WERI-Rb-1 (cell line): ENCODE measurements at places on chromosomes 7 and 10.

- DNase-seq: no peak
Measured at GRCh38 chr10:119541459-119542356, 811 bp downstream of the RGS10 start.

DNA sequence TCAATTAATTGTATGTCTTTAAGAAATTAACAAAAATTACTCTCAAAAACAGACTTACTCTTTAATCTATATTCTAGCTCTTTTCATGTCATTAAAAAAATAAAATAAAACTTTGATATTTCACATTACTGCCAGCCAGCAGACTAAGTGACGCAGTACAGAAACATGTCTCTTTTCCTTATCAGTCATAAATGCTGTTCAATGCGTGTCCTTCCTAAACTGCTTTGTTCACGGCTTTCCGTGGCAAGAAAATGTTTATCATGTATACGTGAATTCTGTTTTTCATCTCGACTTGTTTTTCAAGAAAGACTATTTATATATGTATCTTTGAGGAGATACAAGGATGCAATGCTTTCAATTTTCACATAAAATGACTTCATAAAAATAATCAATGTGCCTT, 182.4 kb downstream of the DOCK4 start:
- DNase-seq: no peak

DNA sequence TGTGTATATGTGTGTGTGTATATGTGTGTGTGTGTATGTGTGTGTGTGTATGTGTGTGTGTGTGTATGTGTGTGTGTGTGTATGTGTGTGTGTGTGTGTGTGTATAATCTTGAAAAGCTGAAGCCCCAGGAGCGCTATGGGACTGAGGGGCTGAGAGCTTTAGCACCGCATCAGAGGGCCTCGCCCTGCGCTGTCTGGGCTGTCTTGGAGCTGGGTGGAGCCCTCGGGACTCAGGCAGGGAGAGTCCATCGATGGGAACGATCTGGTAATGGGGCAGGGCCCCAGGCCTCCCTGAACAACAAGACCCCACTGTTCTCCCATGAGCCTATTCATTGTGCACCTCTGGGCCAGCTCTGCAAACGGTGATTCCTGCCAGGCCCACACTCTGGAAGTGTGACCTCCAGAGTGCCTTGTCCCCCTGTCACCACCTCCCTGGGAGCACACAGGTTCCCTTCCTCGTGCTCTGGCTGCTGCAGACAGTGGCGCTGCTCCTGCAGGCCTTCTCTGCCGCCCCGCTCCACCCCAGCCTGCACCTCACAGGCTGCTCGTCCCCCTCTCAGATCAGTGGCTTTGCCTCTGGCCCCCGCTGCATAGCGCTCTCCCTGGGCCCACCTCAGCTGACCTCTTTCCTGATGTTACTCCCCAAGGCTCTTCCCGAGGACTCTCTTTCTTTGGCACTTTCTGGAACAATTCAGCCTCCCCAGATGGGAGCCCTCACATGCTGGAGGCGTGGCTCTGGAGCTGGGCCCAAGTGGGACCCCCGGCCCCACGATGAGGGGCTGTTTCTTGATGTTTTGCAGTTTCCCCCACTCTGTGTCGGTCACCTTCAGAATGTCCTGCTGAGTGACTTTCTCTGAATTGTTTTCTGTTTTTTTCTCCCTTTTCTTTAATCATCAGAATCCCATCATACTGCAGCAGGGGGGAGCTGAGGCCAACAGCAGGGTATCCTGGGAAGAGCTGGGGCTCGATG, 542.2 kb upstream of the FOXK1 start:
- no peak for DNase-seq

GRCh38 chr7:26090927-26091519, 61.0 kb upstream of the NFE2L3 start:
- no peak for DNase-seq

DNA sequence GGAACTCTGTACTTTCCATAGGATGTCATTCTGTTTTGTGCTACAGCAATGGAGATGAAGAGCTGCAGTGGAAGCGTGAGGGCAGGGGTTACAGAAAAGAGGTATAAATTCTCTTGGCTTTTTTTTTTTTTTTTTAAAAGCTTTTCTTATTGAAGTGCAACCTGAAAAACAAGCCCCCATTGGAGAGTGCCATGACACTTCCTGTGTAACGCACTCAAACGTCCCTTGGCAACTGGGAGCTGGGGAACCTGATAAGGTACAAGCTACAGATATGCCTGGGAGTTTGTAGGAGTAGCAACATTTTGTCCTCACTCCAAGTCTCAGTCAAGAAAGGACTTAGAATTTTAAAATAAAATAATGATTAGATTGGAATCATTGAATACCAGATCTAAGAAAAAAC, 512.1 kb downstream of the RPS24 start:
- no peak for DNase-seq

GRCh38 chr7:452791-453455, 66.7 kb downstream of the PDGFA start:
- DNase-seq: no peak

GRCh38 chr10:43890124-43890523, 241.4 kb upstream of the ZNF32 start:
- no peak for DNase-seq

- no peak for DNase-seq
Measured at GRCh38 chr7:374706-375311, 84.8 kb downstream of the FOXL3 start.

- no peak for DNase-seq
Measured at GRCh38 chr10:69538461-69538860, 34.8 kb downstream of the NEUROG3 start.

- DNase-seq: no peak
Measured at GRCh38 chr10:3790858-3791257, 5.8 kb upstream of the KLF6 start.
